ENCODE measurements at places on chromosomes 2 and 18. TPM values are rescaled to one million over a fixed set of nuclear protein-coding genes. Genes with fewer than 3 reads are reported as not detected.

The SLC66A2 gene
- 52.9 TPM for total RNA-seq

- H3K36me3 ChIP-seq = no peaks in the 10 kb centered on the region
- H3K27me3 ChIP-seq = no peaks in the 10 kb centered on the region
- peak; percentile 61 for DNase-seq
- peak overlapping the region; percentile 82 for H3K27ac ChIP-seq
- H3K4me1 ChIP-seq = peaks cover 74% of the 10 kb centered on the region
These were observed 31.8 kb downstream of the KLF7 start for GRCh38 chr2:207133820-207134519.

The C2orf78 gene
- not detected for total RNA-seq

- no peaks in the 10 kb centered on the region for H3K36me3 ChIP-seq
- H3K4me1 ChIP-seq = no peaks in the 10 kb centered on the region
- H3K27me3 ChIP-seq = no peaks in the 10 kb centered on the region
- H3K27ac ChIP-seq = no peak overlapping the region
- no peak overlapping the region for H3K4me3 ChIP-seq
- DNase-seq = peak; percentile 65
These were observed 214.1 kb upstream of the COPS8 start for GRCh38 chr2:236871500-236872001.

DNA sequence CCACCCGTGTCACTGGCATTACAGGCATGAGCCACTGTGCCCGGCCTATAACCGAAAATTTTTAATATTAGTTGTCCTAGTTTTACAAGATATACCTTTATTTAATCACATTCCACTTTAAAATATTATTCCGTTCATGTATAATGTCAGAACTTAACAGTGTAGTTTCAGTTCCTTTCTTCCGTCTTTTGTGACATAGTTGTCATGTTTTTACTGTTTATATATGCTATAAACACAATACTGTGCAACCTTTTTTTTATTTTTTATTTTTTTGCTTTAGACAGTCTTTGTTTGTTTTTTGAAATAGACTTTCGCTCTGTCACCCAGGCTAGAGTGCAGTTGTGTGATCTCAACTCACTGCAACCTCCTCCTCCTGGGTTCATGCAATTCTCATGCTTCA is 129.5 kb upstream of the TTC27 start:
- H3K36me3 ChIP-seq = peaks cover 54% of the 10 kb centered on the region
- DNase-seq = no peak
- no peak overlapping the region for H3K27ac ChIP-seq
- no peak overlapping the region for H3K4me3 ChIP-seq
- no peaks in the 10 kb centered on the region for H3K4me1 ChIP-seq

The SLC4A3 gene
- total RNA-seq = 1.8 TPM

The GKN1 gene
- 1.9 TPM for total RNA-seq

DNA sequence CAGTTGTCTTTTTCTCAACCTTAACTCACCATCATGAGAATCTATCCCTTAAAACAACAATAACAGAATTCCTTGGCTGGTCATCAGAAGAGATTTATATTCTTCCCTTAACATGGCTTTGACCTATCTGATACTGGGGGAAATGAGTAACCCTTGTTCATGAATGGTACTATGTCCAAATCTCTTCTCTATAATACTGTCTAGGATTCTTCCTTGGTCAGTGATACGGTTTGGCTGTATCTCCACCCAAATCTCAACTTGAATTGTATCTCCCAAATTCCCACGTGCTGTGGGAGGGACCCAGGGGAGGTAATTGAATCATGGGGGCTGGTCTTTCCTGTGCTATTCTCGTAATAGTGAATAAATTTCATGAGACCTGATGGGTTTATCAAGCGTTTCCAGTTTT is 282.0 kb upstream of the SIX2 start:
- DNase-seq = no peak
- H3K4me3 ChIP-seq = no peak overlapping the region
- no peaks in the 10 kb centered on the region for H3K36me3 ChIP-seq
- H3K27me3 ChIP-seq = no peaks in the 10 kb centered on the region
- H3K4me1 ChIP-seq = peaks cover 5% of the 10 kb centered on the region

GRCh38 chr18:36354989-36355388 is 57.5 kb downstream of the FHOD3 start:
- DNase-seq = peak; percentile 31
- no peaks in the 10 kb centered on the region for H3K36me3 ChIP-seq
- no peak overlapping the region for H3K4me3 ChIP-seq
- H3K27ac ChIP-seq = no peak overlapping the region
- H3K27me3 ChIP-seq = no peaks in the 10 kb centered on the region

- no peaks in the 10 kb centered on the region for H3K27me3 ChIP-seq
- no peak for DNase-seq
- H3K27ac ChIP-seq = no peak overlapping the region
- H3K4me1 ChIP-seq = no peaks in the 10 kb centered on the region
- no peak overlapping the region for H3K4me3 ChIP-seq
These were observed 367.7 kb upstream of the NETO1 start for GRCh38 chr18:73235491-73235890.

The UGT1A4 gene
- total RNA-seq = not detected

The ANKRD62 gene
- total RNA-seq = not detected

DNA sequence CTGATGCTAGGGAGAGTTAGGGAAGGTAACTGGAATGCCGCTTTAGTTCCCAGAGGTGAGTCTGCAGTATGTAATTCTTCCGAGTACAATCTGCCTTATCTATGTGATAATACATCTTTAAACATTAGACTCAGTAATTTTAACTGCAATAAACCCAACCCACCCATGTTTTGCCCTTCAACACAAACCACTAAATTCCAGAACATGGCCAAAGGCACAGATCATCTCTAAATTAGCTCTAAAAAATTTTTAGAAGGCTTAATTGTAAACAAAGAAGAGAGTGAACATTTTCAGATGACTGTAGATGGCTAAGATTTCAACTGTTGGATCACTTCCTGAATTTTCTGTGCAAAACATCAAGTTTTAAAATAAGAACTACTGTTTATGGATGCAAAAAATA is 488.7 kb upstream of the ID2 start:
- H3K36me3 ChIP-seq = no peaks in the 10 kb centered on the region
- H3K27me3 ChIP-seq = no peaks in the 10 kb centered on the region
- H3K4me1 ChIP-seq = no peaks in the 10 kb centered on the region

DNA sequence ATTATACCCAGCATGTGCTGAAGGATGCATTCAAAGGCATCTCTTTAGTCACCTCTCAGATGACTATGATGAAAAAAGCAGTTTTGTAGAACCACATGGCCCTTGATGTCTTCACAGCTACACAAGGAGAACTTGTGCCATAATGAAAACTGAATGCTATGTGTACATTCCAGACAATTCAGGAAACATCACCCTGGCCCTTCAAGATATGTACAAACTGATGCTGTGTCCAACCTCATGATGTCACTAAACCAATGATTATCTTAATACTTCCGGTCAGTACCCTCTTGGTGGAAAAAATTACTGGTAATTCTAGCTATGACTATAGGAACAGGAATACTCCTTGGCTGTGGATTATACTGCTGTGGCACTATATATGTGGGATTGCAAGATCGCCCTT is 20.0 kb downstream of the DUSP11 start:
- H3K36me3 ChIP-seq = peaks cover 37% of the 10 kb centered on the region
- DNase-seq = no peak
- H3K27me3 ChIP-seq = no peaks in the 10 kb centered on the region
- no peaks in the 10 kb centered on the region for H3K4me1 ChIP-seq
- no peak overlapping the region for H3K27ac ChIP-seq

The AMER3 gene
- total RNA-seq = not detected

- H3K4me3 ChIP-seq = no peak overlapping the region
- no peak overlapping the region for H3K27ac ChIP-seq
- peaks cover 10% of the 10 kb centered on the region for H3K4me1 ChIP-seq
- DNase-seq = no peak
These were observed 89.8 kb upstream of the ITGB6 start for GRCh38 chr2:160289831-160290230.

The MYO5B gene
- 0.21 TPM for total RNA-seq

- DNase-seq = no peak
- H3K27ac ChIP-seq = no peak overlapping the region
- H3K27me3 ChIP-seq = no peaks in the 10 kb centered on the region
- H3K36me3 ChIP-seq = no peaks in the 10 kb centered on the region
These were observed 376.2 kb downstream of the ZNF521 start for GRCh38 chr18:24975496-24976372.

DNA sequence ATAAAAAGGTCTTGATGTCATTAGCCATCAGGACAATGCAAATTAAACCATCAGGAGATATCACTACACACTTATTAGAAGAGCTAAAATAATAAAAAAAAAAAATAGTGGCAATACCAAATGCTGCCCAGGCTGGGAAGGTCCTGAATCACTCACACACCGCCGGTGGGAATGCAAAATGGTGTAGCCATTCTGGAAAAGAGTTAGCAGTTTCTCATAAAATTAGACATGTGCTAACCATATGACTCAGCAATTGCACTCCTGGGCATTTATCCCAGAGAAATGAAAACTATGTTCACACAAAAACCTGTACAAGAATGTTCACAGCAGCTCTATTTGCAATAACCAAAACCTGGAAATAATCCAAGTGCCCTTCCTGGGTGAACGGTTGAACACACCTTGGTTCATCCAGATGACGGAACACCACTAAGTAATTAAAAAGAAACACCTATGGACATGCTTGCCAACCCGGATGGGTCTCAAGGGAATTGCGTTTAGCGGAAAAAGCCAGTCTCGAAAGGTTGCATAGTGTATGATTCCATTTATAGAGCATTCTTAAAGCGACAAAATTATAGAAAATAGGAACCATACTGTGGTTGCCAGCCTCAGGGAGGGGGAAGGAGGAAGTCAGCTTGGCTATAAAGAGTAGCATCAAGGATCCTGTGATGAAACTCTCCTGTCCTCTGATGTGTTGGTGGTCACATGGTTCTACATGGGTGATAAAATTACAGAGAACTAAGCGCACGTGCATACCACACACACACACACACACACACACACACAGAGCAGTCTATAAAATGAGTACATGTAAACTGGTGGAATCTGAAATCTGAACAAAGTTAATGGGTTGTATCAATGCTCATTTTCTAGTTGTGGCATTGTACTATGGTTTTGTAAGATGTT is 4.6 kb downstream of the MBP start:
- peak overlapping the region; percentile 2 for H3K4me3 ChIP-seq
- peak overlapping the region; percentile 72 for H3K27ac ChIP-seq
- no peaks in the 10 kb centered on the region for H3K27me3 ChIP-seq
- peaks cover under 1% of the 10 kb centered on the region for H3K4me1 ChIP-seq
- H3K36me3 ChIP-seq = no peaks in the 10 kb centered on the region

The TM4SF20 gene
- not detected for total RNA-seq

The IL1R2 gene
- total RNA-seq = 25.4 TPM

DNA sequence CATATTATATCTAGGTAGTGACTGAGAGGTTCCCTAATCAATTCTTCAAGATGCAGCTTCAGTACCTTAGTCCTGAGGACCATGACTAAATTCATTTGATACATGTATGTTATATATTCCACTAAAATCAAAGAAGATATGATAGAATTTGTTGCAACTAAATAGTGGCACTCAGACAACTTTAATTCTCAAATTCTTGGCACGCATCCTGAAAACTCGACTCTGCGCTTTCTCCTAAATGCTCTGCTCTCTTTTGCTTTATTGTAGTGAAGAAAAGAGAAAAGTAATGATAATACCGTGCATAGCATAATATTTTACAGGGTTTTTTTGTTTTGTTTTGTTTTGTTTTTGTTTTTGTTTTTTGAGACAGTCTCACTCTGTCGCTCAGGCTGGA is 475.3 kb downstream of the ARHGAP15 start:
- no peaks in the 10 kb centered on the region for H3K36me3 ChIP-seq
- H3K27me3 ChIP-seq = no peaks in the 10 kb centered on the region

- H3K27me3 ChIP-seq = no peaks in the 10 kb centered on the region
- no peak for DNase-seq
- no peaks in the 10 kb centered on the region for H3K4me1 ChIP-seq
- no peaks in the 10 kb centered on the region for H3K36me3 ChIP-seq
These were observed 303.3 kb downstream of the NCKAP5 start for GRCh38 chr2:133264989-133265401.

The MARCO gene
- 28.4 TPM for total RNA-seq

DNA sequence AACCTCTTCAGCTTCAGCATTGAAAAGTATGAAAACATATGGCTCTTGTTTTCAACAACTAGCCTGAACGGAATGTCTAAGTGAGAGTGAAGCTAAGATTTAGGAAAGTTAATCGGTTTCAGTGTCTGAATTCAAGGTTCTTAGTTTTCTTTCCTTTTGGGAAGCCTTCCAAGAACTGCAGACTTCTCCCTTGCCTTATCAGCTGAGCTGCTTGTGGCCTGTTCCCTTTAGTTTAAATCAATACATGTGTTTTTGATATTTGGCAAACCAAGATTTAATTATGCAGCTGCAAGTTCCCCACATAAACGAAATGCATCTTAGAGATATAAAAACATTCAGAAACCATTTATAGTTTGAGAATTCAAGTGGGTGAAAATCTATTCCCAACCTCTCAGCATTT is 274.3 kb upstream of the NRP2 start:
- no peak overlapping the region for H3K4me3 ChIP-seq
- H3K27me3 ChIP-seq = no peaks in the 10 kb centered on the region
- no peaks in the 10 kb centered on the region for H3K36me3 ChIP-seq
- peaks cover 12% of the 10 kb centered on the region for H3K4me1 ChIP-seq
- H3K27ac ChIP-seq = no peak overlapping the region

- H3K27me3 ChIP-seq = no peaks in the 10 kb centered on the region
- H3K4me1 ChIP-seq = no peaks in the 10 kb centered on the region
- H3K4me3 ChIP-seq = peak overlapping the region; percentile 100
- H3K36me3 ChIP-seq = no peaks in the 10 kb centered on the region
- peak overlapping the region; percentile 74 for H3K27ac ChIP-seq
- DNase-seq = no peak
These were observed 327 bp downstream of the LTBP1 start for GRCh38 chr2:32947076-32947483.

The RTP5 gene
- total RNA-seq = not detected

DNA sequence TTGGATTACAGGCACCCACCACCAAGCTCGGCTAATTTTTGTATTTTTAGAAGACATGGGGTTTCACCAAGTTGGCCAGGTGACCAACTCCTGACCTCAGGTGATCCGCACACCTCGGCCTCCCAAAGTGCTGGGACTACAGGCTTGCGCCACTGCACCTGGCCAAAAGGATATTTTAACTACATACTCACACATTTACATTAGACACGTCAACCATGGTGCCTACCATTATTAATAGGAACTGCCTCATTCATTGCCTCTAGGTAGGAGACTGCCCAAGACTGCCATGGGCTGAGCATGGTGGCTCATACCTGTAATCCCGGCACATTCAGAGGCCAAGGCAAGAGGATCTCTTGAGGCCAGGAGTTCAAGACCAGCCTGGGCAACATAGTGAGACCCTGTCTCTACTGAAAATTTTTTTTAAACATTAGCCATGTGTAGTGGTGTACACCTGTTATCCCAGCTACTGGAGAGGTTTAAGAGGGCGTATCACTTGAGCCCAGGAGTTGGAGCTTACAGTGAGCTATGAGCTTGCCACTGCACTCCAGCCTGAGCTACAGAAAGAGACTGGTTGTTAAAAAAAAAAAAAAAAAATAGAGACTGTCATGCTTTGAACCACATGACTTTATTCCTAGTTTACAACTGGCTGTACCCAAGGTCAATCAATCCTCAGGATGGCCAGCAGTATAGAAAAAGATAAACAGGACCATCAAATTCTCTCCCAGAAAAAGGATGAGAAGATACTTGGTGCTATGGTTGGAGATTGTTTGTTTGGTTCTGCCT is 31.1 kb upstream of the EPC2 start:
- H3K27me3 ChIP-seq = no peaks in the 10 kb centered on the region
- H3K4me3 ChIP-seq = no peak overlapping the region
